ENCODE measurements at places on chromosomes 2 and 18.

GRCh38 chr2:160199683-160200389 is at the start of gene ITGB6:
Gene ITGB6 (minus strand): TSS chr2:160200272. CDS start chr2:160200063, 209 bp downstream.
- DNase-seq, result no peak

DNA sequence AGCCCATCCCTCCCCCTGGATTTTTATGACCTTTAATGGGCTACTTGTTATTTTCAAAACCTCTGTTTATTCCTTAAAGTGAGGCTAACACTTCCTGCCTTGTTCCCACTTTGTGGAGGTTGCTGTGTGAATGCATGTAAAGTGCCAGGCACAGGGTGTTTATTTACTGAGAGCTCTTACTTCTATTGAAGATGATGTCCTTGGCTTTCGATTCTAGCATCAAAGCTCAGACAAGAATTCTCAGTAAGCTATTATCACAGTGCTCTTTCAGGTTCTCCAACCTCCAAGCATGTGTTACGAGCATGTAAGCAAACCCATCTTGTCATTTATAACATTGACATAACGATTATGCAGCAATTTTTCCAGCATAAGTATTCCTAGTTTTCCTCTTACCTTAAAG is 44.2 kb downstream of the DPYSL5 start:
- DNase-seq, result no peak

- no peak for DNase-seq
Measured at GRCh38 chr2:105842555-105842954, 97.8 kb downstream of the NCK2 start.

- no peak for DNase-seq
Measured at GRCh38 chr2:70388128-70388527, 86.3 kb upstream of the FAM136A start.
